ENCODE measurements at places on chromosomes 11 and 22.
A peak's percentile ranks its signal among the peaks of the same experiment; 100 is the strongest.

DNA sequence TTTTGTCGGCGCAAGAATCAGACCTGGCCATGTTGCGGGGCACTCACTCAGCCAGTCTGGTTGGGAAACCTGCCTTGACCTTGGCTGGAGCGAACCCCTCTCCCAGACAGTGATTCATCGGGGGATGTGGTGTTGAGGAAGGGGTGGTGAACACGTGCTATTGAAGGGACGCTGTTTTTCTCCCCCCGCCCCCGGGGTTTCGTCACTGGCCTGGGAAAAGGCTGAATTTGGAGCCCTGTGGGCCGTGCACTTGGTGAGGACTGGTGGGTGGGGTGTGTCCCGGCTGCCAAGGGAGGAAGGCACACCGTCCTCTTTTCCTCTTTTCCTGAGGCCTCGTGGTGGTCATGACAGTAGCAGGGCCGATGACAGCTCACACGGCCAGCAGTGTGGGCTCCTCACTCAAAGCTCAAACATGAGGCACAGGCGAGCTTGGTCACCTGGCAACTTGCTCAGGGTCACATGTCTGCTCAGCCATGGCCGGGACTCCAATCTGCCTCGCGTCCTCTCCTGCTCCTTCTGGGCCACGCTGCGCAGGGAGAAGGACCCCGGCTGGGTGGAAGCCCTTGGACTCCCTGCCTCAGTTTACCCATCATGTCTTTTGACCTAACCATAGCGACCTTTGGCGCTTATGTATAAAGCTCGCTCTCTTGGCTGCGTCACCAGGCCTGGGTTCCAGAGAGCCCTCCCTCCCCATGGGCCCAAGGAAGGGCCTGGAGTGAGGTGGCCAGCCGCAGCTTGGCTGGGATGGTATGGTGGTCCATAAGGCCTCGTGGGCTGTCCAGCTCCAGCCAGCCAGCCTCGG lies 49.4 kb downstream of the SMIM38 start:
- no peak for DNase-seq

DNA sequence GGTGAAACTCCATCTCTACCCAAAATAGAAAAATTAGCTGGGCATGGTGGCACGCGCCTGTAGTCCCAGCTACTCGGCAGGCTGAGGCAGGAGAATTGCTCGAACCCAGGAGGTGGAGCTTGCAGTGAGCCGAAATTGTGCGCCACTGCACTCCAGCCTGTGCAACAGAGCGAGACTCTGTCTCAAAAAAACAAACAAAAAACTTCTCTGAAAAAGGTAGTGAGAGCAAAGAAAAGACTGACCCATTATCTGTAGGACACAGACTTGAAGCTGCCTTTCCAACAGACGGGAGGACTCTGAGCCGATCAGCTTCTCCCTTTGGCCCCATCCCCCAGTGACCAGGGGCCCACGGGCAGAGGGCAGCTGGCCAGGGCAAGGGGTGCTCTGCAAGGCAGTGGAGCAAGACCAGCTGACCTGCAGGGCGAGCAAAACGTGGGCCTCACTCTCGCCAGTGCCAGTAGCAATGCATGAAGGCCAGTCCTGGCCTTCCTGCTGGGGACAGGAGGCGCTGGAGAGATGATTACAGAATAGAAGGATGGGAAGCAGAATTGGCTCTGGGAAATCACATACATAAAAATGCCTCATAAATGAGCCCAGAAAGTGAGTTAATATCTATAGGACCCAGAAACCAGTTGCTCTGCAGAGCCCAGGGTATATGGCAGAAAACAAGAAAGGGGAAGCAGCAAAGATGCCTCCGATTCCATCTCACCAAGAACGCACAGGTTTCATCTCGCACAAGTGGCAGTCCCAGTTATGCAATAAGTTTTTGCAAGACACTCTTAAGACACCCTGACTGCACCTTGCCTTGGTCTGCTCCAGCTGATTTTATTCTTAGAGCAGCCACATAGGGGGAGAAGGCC lies 2.8 kb downstream of the EHD1 start:
- DNase-seq: no peak

- no peak for DNase-seq
These were observed 685.9 kb upstream of the LRRC4C start for GRCh38 chr11:42145311-42145710.

- no peak for DNase-seq
These were observed 346.0 kb upstream of the C11orf87 start for GRCh38 chr11:109075976-109076375.

DNA sequence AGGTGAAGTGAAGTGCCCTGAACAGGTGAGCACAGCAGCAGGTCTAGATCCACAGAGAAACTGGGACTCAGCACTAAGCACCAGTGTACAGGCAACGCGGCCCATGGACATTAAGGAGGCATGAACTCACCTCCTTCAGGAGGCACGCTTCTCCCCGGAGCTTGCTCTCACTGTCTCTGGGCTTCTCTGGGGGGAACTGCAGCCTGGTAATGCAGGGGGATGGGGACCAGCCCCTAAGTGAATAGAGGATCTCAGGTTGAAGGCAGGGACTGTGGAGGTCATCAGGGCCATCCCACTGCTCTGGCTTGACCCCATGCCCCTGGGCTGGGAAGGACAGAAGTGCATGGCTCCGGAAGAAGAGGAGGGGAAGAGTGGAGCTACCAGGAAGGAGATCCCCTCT lies 495.6 kb upstream of the B3GAT1 start:
- no peak for DNase-seq

- DNase-seq: no peak
These were observed 4.5 kb downstream of the GSTT2 start for GRCh38 chr22:23984430-23984829.

GRCh38 chr11:113248702-113249490 lies 65.5 kb upstream of the TTC12 start:
- no peak for DNase-seq

DNA sequence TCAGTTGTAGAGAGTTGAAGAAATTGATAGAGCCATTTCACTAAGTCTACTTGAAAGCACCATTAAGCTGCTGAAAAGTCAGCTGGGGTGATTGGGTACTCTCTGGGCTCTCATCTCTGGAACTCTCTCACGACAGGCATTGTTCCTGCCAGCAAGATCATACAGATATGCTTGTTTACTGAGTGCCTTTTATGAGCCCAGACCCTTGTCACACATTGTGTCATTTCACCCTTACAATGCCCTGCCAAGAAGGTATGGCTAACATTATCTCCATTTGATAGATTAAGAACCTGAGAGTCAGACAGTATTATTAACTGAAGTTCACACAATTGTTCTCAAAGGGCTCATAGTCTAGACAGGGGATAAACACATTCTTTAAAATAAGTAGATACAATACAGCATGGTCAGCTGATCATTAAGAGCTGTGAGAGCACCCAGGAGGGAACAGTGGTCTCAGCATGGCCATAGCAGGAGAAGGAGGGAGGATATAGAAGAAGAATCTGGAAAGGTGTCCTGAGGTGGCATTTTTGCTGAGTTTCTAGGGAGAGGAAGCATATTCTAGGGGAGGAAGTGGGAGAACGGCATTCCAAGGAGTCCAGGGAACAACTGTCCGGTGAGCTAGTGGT lies 580.5 kb downstream of the INSC start:
- no peak for DNase-seq

DNA sequence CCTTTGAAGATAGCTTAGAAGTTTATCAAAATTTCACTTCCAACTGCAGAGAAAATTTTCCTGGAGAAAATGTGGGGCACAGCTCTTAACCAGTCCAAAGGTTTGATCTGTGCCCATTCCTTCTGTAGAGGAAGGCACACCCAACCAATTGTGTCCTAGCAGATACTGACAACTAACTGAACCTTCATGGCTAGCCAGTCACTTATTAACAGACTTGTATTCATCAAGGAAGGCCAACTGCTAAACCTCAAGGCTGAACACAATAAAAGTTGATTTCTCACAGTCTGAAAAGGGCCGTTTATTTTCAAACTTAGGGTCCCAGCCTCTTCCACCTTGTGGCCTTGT lies 19.5 kb downstream of the SYT13 start:
- no peak for DNase-seq

- DNase-seq: peak; percentile 73
These were observed 7.4 kb downstream of the NDUFV1 start for GRCh38 chr11:67613960-67614715.

- DNase-seq: no peak
These were observed 13.9 kb downstream of the FZD4 start for GRCh38 chr11:86941077-86941870.

DNA sequence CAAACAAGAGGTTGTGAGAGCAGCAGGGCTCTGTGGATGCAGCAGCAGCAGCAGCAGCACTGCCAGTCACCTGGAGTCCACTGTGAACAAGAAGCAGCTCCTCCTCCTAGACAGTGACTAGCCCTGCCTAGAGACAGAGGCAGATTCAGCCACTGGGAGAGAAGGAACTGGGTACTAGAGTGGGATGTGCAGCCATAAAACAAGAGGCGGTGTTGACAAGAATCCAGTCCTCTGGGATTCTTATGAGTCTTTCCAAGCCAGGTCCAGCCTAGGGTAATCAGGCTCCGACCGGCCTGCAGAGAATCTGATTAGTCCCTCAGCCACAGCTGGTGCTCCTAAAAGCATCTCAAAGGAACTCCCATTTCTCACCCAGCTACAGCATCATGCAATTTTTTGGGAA lies 83.9 kb upstream of the USP47 start:
- no peak for DNase-seq

DNA sequence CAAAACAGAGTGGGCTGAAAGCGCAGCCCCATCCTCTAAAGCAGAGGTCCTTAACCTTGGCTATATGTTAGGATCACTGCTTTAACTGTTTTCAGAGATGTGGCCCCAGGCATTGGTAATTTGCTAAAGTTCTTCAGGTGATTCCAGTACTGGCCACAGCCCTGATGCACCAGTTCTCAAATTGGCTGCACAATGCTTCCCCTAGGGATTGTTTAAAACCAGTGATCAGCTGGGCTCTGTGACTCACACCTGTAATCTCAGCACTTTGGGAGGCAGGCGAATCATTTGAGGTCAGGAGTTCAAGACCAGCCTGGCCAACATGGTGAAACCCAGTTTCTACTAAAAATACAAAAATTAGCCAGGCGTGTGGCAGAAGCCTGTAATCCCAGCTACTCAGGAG lies 8.4 kb upstream of the IRAG1 start:
- no peak for DNase-seq

DNA sequence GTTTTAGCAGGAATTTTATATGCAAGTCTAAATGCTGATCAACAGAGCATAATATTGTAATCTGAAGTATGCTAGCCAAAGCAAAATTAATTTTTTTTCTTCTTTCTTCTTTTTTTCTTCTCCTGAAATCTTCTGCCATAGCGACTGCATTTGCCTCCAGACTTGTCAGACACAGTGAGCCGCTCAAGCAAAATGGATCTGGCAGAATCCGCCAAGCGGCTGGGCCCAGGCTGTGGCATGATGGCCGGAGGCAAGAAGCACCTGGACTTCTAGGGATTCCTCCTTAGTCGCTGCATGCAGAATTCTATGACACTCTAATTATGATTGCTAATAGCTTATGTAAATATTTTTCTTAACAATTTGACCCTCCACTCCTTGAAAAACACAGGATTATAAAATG lies 27.9 kb downstream of the PAX6 start:
- no peak for DNase-seq

DNA sequence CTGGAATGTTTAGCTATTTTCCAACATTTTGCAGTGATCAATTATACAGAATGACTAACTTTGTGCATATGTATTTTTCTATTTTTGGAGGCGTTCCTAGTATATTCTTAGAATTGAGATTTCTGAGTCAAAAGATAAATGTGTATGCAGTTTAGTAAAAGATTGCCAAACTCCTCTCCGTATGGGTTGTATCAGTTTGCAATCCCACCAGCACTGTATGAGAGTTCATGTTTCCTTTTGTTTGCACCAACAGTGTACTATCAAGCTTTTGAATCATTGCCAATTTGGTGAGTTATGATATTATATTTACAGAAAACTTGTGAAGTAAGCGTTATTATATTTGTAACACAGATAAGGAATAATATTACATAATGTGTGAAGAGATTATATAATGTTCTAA lies 658.7 kb downstream of the JRKL start:
- no peak for DNase-seq

DNA sequence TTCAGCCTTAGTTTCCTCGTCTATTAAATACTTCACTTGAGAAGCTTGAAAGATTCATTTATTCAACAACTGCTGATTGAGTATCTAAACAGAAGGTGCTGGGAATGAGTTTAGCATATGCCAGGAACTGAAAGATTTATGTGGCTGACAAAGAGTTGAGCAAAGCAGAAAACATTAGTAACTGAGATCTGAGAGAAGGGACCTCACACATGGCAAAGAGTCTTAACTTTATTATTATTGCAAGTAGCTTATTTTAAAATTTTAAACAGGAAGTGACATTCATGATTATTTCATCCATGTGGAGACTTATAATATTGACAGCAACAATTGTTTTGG lies 133.6 kb downstream of the CASP12 start:
- no peak for DNase-seq

- no peak for DNase-seq
These were observed 3.3 kb upstream of the E2F8 start for GRCh38 chr11:19244084-19244483.

- no peak for DNase-seq
These were observed 99.2 kb downstream of the TP53I11 start for GRCh38 chr11:44851496-44851895.

DNA sequence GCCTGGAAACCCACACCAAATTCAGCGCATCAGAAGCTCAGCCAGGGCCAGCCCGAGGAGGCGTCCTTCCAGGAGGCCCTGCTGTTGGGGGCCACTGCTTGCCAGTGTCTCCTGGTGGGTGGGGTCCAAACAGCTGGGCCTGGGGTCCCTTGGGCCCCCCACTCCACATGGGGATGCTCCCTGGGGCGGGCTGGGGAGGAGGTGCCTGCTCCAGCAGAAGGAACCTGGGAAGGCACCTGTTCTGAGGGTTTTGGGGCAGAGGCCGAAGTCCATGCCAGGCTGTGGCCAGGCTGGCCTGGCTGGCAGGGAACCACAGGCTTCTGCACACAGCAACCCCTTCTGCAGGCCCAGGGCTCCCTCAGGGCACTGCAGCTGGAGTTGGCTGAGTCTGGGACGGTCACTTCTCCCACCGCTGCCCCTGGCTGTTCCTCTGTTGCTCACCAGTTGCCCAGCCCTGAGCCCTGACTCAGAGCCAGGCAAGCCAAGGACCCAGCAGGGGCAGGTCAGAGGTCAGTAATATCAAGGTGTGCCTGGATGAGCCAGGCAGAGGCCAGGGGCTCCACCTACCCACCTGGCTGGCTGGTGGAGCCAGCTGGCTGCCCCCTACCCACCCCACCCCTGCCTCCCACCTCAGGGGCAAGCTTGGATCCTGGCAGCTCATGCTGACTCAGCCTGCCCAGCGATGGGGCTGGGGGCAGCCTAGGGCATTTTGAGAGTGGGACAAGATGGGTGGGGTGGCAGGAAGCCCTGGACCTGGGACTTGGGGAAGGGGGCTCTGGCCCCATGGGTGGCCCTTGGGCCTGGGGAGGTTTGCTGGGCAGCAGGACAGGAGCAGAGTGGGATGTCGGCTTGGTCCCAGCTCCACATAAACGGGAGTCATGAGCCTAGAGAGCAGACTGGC lies 12.0 kb upstream of the PHLDA2 start:
- no peak for DNase-seq

GRCh38 chr11:112844517-112844916 lies 116.7 kb upstream of the NCAM1 start:
- DNase-seq: no peak

DNA sequence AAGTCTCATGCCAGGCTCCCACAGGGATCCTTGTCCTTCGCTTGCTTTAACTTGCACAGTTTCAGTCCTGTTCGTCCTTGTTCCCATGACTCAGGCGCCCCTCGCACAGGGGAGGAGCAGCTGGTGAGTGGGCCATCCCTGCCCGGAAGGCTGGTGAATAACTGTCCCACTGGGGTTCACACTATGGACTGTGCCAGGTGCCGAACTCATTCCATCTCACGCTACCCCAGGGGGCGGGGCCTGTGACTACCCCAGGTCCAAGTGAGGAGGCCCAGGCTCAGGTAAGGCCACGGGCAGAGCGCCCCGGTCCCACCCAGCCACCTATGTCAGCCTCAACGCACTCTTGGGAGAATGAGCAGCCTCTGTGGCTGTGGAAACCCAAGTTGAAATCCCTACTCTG lies 7.2 kb upstream of the CARD10 start:
- no peak for DNase-seq

Measured in activated CD8-positive, alpha-beta memory T cell treated with anti-CD3 and anti-CD28 coated beads for 1 hour (primary cell).